ENCODE measurements at places on chromosomes 4 and X.

DNA sequence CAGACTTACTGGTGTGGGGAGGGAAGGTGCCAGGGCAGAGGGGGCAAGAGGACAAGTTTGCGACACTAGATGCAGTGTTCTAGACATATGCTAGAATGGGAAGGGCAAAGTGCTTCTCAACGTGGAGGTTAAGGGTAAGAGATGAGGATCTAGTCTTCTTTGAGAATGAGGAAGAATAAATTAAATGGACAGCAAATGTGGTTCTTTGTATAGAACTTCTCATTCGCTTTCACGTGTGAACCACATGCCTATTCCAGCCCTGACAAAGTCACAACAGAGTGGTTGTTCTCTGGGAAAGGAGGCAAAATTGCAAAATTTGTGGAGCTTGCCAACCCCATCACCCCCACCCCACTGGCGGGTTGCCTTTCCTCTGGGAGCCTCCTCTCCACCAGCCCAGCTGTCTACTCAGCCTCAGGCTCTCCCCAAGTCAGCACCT, 1.5 kb upstream of the ANXA5 start:
- no peak for DNase-seq

DNA sequence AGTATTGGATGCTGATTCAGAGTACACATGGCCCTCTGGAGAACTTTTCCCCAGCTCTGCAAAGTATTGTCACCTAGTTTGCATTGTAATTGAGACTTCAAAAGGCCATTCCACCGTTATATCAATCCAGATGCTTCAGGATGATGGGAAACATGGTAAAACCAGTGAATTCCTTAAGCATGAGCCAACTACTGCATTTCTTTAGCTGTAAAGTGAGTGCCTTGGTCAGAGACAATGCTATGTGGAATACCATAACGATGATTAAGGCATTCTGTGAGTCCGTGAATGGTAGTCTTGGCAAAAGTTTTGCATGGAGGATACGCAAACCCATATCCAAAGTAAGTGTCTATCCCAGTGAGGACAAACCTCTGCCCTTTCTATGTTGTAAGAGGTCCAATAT, 355.2 kb downstream of the DCAF12L2 start:
- DNase-seq: no peak

DNA sequence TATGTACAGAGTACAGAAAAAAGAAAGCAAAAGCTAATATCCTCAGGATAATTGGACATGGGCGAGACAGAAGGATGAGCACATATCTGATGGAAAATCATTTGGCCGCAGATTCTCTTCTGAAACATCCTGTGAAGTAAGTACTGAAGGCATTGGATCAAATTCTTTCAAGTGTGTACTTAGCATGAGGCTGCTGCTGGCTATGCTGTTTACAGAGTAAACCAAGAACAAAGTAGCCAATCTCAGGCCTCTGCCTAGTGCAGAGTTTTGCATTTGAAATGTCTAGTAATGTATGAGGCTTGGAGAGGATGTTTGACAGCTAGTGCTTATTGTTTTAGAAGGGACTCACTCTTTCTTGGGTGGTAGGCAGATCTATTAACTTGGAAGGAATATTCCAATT, 128.5 kb downstream of the MAGEC2 start:
- DNase-seq: no peak

DNA sequence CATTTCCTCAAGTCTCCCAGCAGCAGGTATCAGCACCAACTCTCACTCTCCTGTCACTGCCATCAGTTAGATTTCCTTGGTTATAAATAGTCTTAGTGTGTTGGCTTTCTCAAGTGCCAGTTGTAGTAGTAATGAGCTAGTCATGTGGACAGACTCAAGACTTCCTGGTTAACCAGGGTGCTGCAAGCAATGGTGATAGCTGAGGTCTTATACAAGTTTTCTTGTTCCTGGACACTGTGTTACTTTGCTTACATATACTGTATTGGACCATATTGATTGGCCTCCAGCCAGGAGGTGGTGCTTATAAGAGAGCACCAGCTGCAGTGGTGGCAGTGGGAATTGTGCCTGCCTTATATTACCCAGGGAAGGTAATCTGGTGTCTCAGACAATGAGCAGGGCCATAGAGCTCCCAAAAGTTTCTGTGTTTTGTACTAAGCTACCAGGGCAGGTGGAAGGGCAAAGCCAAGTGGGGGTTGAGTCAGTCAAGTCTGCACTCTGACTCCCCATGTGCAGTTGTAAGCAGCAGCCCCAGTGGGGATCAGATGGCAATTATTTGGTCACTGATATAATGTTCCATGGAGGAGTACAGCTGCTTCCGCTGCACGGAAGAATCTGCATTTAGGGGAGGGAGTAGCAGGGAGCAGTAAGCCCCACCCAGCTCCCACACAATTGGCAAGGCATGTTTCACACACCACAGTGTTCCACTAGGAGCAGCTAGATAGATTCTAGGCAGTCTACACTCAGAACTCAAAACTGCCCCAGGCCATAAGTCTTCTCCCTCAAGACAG, 24.1 kb upstream of the ZDHHC15 start:
- no peak for DNase-seq

DNA sequence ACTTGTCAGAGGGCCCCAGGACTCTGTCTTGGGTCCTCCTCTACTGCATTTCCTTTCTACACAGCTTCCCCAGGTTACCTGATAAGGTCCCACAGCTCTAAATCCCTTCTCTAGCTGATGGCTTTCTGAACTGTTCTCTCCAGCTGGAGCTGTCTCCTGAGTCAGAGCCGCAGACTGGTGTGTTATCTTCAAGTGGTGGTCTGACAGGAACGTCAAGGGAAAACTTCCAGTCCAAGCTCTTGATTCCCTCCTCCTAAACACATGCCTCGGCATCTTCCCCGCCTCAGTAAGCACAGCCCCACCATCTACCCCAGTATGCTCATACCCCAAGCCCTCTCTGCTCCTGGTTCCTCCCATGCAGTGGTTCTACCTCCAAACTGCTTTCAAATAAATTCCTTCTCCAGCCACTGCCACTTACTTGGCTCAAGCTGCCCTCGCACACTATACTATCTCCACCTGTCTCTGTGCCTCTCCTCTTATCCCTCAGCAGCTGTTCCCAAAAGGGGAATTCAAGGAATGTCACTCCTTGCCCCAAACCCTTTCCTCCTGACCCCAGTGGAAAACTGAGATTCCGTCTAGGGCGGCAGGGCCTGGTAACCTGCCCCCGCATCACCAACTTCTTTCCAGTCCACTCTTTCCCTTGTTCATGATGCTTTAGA, 17.2 kb upstream of the CENPU start:
- DNase-seq: no peak

DNA sequence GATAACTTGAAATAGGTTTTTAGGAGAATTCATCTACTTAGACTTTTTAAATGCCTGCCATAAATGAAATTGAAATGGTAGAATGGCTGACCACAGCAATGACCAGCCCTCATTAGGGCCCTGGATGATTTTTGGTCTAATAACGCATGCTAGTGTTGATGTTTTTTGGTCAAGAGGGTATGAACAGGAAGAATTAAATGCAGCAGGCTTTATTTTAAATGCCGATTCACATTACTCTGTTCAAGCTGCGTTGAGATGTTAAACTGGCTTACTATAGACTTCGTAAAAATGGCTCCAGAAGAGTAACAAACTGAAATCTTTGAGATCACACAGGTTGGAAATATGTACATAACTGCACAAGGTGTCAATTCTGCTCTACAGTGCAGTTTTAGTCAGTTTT, 14.6 kb downstream of the DDX3X start:
- DNase-seq: no peak

DNA sequence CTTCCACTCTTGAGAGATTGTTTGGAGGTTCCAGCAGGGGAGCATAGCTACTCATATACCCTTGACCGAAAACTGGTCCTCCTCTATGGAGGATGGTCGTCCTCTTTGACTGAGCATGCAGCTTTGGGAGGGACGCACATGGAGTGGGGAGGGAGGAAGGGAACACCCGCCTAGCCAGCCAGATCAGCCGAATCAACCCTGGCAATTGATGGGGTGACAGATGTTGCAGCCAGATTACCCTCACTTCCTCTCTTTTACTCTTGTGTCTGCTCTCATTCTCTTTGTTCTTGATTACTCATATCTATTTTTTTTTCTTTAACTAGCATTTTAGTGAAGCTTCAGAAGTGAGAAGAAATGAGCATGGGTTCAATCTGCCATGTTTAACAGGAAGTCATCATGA, 19.6 kb downstream of the MGST2 start:
- no peak for DNase-seq

- DNase-seq: no peak
Measured at GRCh38 chr4:76096076-76096475, 21.6 kb downstream of the ART3 start.

DNA sequence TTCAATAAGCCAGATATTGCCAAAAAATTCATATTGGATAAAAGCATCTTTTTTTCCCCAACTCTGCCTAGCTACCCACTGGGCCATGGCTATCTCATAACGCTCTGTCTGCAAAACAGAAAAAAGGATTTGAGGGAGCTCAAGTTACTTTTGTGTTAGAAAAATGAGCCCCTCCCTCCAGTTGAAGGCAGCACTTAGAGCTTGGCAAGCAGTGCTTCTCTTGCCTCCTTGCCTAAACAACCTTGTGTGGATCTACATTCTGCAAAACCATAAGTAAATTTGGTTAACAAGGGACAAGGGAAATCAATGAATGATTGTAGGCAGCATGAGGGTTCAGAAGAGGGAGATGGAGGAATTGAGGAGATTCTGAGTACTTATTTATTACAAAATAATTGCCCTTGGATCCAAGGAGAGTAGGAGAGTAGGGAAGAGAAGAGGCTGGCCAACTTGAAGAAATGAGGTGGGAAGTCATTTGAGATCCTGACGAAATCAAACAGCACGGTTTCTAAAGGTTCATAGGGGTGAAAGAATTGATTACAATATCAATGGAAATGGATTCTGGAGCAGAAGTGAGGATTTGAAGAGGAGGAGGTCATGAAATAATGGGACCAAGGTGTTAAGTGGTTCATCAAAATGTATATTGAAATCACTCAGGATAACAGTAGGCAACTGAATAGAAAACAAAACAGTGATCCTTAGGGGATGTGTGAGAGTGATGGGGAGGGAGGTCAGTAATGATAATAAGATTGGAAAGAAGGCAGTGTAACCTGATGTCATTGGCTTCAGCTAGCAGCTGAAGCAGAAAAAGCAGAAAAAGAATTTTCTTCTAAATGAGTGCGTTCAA, 434.8 kb upstream of the IGFBP7 start:
- no peak for DNase-seq

- no peak for DNase-seq
Measured at GRCh38 chr4:139849219-139849618, 183.6 kb downstream of the MGST2 start.

- no peak for DNase-seq
Measured at GRCh38 chrX:69539437-69539836, 35.3 kb downstream of the NALF2 start.

DNA sequence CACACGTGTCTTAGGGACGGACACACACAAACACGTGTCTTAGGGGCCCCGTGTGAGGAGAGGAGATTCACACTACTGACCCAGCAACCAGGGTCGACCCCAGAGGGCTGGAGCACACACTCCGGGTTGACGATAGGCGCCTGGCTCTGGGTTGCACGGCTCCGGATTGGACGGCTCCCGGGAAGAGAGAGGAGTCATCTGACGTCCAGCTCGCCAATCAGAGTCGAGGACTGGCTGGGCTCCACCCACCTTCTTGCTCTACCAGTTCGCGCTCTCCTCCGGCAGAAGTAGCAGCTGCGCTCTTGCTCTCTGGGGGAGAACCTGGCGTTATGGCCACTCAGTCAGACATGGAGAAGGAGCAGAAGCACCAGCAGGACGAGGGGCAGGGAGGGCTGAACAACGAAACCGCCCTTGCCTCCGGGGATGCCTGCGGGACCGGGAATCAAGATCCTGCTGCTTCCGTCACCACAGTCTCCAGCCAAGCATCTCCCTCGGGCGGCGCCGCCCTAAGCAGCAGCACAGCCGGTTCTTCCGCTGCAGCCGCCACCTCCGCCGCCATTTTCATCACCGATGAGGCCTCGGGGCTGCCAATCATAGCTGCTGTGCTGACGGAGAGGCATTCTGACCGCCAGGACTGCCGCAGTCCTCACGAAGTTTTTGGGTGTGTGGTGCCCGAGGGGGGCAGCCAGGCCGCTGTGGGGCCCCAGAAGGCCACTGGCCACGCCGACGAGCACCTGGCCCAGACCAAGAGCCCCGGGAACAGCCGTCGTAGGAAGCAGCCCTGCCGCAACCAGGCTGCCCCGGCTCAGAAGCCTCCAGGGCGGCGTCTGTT, 74.3 kb downstream of the NUDT10 start:
- no peak for DNase-seq

DNA sequence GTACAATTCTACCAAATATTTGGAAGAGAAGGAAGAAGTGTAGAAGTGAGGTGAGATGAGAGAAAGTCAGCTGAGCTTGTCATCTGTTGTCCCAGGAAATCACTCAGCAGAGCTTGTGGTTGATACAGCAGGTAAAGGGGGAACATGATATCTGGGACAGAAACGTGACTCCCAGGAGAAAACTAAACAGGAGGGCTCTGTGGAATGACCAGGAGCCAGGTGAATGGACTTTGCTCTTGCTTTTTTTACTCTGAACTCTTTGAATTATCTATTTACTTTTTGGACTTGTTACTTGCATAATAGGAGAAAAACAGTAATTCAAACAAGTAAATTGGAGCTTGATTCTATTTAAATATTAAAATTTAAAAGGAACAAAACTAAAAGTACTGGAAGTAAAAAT, 555.6 kb upstream of the FRG1 start:
- DNase-seq: no peak

DNA sequence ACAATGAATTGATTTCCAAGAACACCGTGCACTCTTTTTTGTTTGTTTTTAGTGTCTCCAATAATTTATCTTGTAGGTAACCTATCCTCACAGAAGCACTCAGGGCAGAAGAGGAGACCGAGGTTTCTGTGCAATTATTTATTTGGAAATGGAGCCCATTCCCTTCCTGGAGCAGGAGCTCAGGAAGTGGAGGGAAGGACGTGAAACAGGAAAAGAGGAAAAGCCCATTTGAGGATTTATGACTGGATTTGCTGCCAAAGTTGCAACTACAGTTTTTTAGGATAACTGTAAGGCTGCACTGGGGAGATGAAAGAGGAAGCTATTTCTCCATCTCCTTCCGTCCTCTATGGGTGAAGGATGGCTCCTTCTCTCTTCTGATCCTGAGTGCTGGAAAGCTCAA, 31.7 kb upstream of the MXRA5 start:
- no peak for DNase-seq

- DNase-seq: no peak
Measured at GRCh38 chr4:54104907-54105306, 4.9 kb downstream of the GSX2 start.

DNA sequence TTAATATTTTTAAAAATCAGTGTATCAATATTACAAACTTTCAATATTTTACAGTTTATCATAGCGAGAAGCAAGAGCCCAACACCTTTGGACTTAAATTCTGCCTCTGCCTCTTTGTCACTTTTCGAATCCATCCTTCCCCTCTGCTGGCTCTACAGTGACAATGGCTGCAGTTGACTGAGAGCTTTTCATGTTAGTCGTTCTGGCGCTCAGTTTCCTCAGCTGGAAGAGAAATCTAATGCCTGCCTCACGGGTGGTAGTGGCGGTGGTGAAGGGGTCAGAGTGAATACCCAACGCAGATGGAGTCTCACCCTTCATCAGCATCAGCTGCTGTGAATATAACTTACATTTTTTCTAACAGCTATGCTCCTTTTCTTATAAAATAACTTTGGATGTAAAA, 144.8 kb downstream of the NWD2 start:
- no peak for DNase-seq

GRCh38 chrX:95703696-95704095, 980.9 kb upstream of the DIAPH2 start:
- no peak for DNase-seq

Data from stimulated activated CD8-positive, alpha-beta memory T cell treated with anti-CD3 and anti-CD28 coated beads, Interleukin-4, amount 100 ng/mL, for 4 hours (primary cell).